Stimulated activated naive CD4-positive, alpha-beta T cell treated with Interleukin-2 at 50 U/mL for 16 hours (primary cell): ENCODE measurements at places on chromosomes 3 and 15.

- peak; percentile 52 for DNase-seq
Observed at GRCh38 chr3:188284455-188285212, 130.7 kb downstream of the LPP start.

DNA sequence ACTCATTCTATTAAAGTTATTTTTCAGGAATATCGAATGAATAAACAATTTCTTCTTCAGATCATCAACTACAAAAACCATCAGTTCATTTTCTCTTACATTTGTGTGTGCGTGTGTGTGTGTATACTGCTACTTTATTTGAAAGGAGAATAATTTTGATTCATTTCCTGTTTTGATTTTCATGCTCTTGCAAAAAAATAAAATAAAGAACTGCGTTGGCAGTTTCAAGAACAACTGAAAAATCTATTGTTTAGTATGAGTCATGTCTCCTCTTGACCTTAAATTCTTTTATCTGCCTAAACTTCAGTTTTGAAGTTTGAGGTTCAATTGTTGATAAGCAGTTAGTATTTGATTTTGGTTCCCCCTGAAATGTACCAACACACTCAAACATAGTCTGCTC is 540.8 kb downstream of the FGF12 start:
- no peak for DNase-seq

- DNase-seq = no peak
Observed at GRCh38 chr15:31517711-31518110, 191.1 kb downstream of the KLF13 start.

- no peak for DNase-seq
Observed at GRCh38 chr15:93719921-93720351, 511.4 kb upstream of the MCTP2 start.

- no peak for DNase-seq
Observed at GRCh38 chr15:89480505-89480904, 15.9 kb downstream of the RHCG start.

DNA sequence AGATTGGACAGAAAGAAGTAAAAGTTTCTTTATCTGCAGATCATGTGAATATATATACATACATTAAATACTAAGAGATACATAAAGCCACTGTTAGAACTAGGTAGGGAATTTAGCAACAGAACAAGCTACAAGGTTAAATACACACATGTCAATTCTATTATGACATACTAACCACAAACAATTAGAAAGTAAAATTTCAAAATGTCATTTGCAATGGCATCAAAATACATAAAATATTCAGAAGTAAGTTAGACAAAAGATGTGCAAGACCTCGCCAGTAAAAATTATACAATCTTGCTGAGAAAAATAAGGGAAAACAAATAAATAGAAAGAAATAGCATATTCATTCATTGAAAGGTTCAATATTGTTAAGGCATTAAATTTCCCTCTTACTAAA is 200.0 kb upstream of the HES1 start:
- no peak for DNase-seq

GRCh38 chr3:115689928-115690327 is 66.6 kb downstream of the GAP43 start:
- no peak for DNase-seq

GRCh38 chr3:134652409-134652831 is 1.6 kb upstream of the KY start:
- no peak for DNase-seq

GRCh38 chr3:82038556-82038955 is 277.1 kb upstream of the GBE1 start:
- DNase-seq = no peak

- DNase-seq = no peak
Observed at GRCh38 chr3:176554791-176555654, 642.3 kb downstream of the TBL1XR1 start.

- DNase-seq = no peak
Observed at GRCh38 chr3:133901083-133901482, 5.4 kb upstream of the RAB6B start.

GRCh38 chr3:161430307-161430706 is 59.0 kb upstream of the SPTSSB start:
- DNase-seq = no peak

GRCh38 chr15:81315452-81316175 is 8.3 kb downstream of the STARD5 start:
- no peak for DNase-seq

DNA sequence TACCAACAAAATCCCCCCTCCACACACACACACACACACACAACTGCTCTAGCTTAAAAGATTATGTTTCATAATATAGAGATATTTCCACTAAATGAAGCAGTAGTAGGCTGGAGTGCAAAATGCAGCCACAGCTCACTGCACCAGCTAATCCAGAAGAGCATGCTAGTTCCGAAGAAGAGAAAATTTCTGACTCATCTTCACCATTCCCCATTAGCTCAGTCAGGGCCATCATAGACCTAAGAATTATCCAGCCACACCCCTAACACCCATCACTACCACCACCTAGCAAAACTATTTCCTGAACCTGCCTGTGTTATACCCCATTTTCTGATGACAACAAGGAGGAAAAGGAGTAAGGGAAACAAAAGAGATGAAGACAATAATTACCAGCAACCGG is 67.1 kb upstream of the UBE2E2 start:
- DNase-seq = no peak

DNA sequence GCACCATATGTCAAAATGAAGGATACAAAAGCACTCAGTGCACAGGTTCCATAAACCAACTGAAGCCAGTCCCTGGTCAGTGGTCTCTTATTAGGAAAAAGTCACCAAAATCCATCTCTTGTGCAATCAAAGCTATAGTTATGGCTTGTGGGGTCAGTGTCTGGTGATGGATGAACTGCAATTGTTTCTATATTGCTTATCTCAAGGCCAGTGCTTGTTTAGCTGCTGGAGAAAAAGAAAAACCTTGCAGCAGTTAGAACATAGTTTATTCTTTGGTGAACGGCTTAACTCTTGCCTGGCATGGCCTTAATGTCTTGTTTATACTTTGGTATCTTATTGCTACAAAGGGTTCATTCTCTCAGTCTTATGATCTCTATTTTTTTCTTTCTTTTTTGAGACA is 2.9 kb upstream of the UQCRC1 start:
- DNase-seq = no peak

- DNase-seq = no peak
Observed at GRCh38 chr3:125622381-125622791, 27.1 kb upstream of the OSBPL11 start.

- DNase-seq = no peak
Observed at GRCh38 chr3:127803619-127804018, 18.7 kb downstream of the MGLL start.

DNA sequence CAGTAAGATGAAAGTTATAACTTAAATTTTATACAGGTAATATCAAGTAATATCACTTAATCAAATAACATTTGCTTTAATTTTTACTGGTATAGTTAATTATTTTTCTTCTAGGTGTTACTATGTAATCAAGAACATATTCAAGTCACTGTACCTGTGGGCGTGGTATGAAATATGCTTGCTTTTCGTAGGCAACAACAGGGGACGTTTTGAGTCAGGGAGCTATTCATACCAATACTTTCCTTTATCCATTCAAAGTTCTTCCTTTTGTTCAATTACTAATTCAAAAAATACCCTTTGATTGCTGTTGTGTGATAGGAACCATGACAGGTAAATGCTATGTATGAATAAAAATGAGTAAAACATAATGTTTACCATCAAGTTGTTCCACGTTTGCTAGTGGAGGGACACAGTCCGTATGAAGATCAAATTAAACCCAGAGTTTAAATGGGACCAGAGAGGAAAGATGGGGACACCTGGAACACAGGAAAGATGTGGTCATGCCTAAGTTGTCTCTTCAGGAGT is 654.0 kb upstream of the KCNMB2 start:
- no peak for DNase-seq

GRCh38 chr3:164351131-164351530 is 727.2 kb downstream of the SI start:
- no peak for DNase-seq

DNA sequence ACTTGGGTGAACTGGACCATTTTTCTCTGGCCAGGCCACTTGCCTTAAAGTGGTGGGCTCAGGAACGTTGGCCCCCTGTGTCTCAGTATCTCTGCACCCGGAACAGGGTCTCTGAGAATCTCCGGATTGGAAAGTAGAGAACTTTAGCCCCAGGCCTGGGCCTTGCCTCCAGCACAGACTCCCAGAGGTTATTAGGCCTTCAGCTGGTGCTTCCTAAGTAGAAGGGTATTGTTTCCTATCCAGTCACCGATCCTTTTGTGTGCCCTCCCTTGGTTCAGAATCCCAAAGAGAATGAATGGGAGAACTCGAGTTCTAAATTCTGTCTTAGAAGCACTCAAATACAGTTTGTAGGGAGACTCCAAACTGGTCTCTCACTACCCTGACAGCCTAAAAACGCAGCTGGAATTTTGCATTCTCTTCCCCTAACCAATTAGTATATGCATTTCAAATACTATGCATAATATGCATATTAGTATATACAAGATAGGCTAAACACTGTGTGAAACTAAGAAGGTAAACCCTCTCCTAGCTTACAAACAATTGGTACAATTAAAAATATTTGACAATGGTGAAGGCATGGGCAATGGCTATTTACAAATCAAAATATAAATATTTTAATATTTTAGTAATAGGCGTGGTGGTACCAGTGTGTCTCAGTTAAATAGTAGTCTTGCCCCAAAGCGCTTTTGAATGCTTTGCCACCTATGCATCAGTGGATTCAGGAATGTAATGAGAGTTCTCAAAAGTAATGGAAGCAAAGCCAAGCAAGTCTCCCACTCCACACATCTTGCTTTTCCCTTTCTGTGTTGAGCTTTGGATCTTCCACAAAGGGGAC is 48.5 kb upstream of the SLC4A7 start:
- DNase-seq = no peak

- no peak for DNase-seq
Observed at GRCh38 chr15:36517758-36518157, 61.7 kb upstream of the CDIN1 start.

- DNase-seq = no peak
Observed at GRCh38 chr3:175805825-175806224, 946.7 kb downstream of the NAALADL2 start.

GRCh38 chr15:62802612-62803011 is 239.9 kb upstream of the TPM1 start:
- DNase-seq = no peak

DNA sequence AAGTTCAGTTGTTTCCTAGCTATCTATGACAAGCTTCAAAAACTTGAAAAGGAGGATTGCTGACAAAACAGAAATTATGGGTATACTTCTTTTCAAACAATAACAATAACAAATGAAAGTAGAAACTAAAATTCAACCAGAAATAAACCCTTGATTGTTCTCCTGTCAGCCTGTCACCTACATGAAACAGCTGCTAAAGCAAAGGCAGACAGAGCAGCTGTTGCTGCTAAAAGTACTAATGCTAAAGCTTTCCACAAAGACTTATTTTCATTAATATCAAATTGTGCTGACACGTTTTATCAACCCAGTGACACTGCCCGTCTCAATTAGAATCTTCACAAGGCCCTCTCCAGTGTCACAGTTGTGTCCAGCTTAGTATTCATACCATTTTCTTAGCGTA is 533.2 kb upstream of the GBE1 start:
- DNase-seq = no peak

- no peak for DNase-seq
Observed at GRCh38 chr3:154143873-154144272, 22.7 kb downstream of the ARHGEF26 start.

DNA sequence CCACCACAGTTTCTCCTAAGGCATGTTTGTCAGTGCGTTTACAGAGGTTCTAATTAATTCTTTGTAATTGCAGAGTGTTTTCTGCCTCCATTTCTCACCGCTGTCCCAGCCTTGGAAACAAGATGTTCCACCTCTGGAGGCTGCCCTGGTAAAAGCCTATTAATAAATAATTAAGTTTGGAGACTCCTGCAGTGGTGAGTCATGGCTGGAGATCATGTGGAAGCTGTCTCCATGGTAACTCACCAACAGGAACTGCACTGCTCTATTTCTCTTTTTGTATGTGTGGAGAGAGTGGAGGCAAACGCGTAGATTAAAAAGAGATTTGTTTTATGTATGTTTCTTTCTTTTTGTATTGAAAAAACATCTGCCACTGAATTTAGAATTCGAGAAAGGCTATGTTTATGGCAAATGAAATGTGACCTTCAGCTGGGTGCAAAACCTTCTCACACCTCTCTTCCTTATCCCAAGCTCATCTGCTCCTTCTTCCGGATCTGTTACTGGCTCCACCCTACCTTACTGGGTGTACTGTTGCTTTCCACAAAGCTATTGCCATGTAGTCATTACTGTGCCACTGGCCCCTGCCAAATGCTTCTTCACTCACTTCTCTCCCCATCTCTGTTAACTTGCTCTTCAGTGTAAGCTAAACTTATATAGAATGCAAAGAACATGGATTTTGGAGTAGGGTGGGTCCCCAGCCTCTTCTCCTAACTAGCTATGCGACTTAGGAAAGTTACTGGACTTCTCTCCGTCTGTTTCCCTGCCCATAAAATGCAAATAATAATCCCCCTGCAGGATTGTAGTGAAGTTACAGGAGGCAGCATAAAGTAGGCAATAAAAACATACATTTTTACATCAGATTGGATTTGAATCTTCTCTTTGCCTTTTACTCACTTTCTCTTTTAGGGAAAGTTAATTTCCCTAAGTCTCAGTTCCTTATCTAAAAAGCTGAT is 778.5 kb downstream of the NTRK3 start:
- DNase-seq = no peak

- no peak for DNase-seq
Observed at GRCh38 chr15:57235186-57235585, 141.1 kb upstream of the CGNL1 start.

DNA sequence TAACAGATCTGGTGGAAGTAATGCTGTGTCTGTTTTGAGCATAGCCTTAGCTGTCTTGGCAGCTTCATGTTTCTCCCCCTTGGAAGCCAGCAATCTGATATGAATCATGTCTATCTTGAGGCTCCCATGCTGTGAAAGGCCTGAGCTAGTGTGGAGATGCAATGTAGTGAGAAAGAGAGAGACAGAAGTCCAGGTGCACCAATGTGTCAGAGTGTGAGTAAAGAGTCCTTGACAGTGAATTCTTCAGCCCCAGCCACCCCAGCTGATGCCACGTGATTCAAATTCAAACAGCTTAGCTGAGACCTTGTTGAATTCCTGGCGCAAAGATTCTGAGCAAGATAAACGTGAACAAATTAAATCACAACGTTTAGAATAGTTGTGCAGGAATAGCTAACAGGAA is 704.2 kb downstream of the EDEM1 start:
- no peak for DNase-seq

DNA sequence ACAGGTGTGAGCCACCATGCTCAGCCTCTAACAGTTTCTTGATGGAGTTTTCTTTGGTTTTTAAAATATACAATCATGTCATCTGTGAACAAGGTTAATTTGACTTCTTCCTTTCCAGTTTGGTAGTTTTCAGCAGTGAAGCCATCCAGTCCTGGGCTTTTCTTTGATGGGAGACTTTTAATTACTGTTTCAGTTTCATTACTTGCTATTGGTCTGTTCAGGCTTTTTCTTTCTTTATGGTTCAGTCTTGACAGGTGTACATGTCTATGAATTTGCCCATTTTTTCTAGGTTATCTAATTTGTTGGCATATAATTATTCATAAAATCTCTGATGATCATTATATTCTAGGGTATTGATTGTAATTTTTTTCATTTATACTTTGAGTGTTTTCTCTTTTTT is 36.8 kb downstream of the PFN2 start:
- no peak for DNase-seq
